ENCODE measurements at places on chromosomes 12 and 14. TPM values are rescaled to one million over a fixed set of nuclear protein-coding genes. Genes with fewer than 3 reads are reported as not detected.

Gene PAX9
- not detected for polyA plus RNA-seq

Gene BIN2
- not detected for polyA plus RNA-seq

Gene DEPDC4
- polyA plus RNA-seq: 1.3 TPM

Gene WIF1
- 0.02 TPM for polyA plus RNA-seq

Gene KRT7
- 3.1 TPM for polyA plus RNA-seq

Gene ANKRD52
- polyA plus RNA-seq: 12.2 TPM

Gene GPD1
- not detected for polyA plus RNA-seq

Gene OTX2
- 0.08 TPM for polyA plus RNA-seq

Gene MYF5
- polyA plus RNA-seq: not detected

DNA sequence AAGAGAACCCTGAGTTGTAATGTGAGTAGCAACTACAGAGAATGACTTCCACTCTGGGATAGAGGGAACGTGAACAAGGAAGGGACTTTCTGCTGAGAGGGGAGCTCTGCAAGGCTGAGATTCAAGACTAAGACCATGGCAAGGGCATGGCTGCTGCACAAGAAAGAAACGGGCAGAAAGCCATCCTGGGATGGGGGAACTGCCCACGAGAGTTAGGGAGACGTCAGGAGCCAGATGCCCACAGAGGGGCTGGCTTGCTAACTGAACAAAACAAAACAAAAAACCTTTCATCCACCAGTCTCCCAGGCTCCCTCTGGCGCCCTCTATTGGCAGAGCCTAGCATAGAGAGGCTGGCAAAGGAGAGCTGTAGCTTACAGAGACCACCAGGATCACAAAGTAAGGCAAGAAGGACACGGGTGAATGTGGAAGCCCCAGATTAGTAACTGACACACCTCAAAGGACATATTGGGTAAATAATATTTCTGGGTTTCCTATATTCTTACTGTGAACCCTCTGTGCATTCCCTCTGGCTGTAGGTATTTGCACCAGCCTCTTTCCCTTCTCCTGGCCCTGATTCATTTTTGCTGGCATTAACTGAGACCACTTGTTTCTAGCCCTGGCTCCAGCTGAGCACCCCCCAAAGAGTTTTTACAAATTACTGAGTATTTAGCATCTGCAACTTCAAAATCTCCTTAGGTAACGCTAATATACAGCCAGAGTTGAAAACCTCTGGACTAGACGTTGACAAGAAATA, 338.3 kb downstream of the EMP1 start:
- peak; percentile 20 for DNase-seq

DNA sequence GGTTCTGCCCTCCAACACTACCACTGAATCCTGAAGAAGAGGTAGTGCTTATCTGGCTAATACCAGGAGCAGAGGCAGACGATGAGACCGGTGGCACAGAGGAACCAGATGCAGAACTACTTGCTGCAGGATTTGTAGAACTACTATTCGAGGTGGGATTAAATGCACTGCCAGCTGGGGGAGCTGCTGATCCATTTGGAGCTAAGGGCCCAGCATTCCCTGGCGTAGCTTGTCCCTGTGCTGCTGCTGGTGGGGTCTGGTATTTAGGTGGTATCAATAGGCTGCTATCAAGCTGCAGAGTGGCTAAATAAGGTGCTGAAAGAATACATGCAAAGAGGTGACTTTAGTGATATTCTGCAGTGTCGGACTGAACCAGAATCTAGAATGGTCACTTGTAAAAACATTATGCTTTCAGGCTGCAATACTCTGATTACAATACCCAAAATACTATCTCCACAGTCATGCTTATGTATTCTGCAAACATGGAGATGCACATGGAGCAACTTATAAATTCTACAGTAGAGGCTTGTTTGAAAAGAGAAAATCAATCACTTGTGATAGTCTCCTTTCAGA, 294.2 kb downstream of the MED13L start:
- no peak for DNase-seq

- DNase-seq: no peak
These were observed 238.9 kb downstream of the EMP1 start for GRCh38 chr12:13435235-13435933.

DNA sequence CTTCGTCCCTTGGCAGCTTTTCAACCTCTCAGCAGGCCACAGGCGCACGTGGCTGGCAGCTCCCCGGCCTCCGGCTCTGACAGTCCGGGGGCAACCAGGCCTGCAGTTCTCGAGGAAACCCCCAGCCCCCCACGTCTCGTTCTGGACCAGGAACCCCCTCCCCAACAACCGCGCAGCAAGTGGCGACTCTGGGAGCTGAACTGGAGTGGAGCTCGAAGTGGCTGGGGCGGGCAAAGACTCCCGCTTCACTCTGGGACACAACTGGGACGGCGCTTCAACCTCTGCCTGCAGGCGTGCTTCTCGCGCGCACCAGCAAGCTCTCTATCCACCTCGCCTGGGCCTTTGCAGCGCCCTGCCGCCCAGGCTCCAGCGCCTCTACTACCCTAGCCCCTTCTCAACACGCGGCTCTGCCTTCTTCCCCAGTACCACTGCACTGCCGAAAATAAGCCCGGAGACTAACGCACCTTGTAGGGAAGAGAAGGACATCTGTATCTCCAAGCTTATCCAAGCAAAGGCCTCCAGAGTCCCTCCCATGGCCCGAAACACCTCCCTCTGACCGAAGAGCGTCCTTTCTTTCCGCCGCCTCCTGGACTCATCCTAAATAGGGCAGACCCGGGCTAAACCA, 2.4 kb upstream of the NKX2-1 start:
- DNase-seq: no peak

GRCh38 chr14:73402579-73402978, 55.8 kb downstream of the NUMB start:
- no peak for DNase-seq

DNA sequence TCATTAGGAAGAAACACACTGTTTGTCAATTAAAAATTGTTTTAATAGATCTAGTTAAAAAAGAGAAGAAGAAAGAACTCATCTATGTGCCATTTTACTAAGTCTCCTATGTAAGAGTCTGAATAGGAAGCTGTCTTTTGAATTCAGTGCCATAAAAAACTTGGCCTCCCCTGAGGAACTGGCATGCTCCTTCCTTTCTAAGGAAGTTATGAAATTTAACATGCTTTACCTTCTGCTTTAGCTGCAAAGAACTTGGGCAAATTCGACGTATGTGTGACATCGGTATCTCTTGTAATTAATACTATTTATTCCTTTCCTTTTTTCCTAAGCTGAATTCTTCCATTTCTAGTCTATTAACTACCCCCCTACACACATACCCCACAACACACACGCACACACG, 12.5 kb downstream of the TM7SF3 start:
- DNase-seq: no peak

- DNase-seq: no peak
These were observed 16.3 kb upstream of the FLVCR2 start for GRCh38 chr14:75562089-75562488.

- DNase-seq: peak; percentile 59
These were observed 61.6 kb upstream of the ZFP36L1 start for GRCh38 chr14:68854421-68854820.

- no peak for DNase-seq
These were observed 13.6 kb downstream of the BCL11B start for GRCh38 chr14:99258341-99258861.

DNA sequence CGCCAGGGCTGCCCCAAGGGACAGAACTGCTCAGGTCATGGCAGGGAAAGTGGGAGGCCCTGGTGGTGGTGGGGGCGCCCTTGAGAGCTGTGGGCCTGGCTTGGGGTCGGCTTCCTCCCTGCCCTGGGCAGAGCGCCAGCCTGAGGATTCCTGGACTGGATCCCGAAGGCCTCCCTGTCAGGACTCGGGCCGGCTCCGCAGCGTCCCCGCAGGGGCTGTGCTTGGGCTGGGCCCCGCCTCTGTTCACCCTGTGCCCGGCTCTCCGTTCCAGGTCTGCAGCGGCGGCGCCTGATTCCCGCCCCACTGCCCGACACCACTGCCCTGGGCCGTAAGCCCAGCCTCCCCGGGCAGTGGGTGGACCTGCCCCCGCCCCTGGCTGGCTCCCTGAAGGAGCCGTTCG, 39.9 kb downstream of the KIF26A start:
- no peak for DNase-seq

DNA sequence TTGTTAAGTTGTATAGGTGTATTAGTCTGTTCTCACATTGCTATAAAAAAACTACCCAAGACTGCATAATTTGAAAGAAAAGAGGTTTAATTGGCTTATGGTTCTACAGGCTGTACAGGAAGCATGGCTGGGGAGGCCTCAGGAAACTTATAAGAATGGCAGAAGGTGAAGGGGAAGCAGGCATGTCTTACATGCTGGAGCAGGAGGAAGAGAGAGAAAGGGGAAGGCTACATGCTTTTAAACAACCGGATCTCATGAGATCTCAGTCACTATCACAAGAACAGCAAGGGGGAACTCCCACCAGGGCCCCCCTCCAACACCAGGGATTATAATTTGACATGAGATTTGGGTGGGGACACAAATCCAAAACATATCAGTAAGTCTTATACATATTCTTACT, 60.5 kb upstream of the OR10AD1 start:
- no peak for DNase-seq

DNA sequence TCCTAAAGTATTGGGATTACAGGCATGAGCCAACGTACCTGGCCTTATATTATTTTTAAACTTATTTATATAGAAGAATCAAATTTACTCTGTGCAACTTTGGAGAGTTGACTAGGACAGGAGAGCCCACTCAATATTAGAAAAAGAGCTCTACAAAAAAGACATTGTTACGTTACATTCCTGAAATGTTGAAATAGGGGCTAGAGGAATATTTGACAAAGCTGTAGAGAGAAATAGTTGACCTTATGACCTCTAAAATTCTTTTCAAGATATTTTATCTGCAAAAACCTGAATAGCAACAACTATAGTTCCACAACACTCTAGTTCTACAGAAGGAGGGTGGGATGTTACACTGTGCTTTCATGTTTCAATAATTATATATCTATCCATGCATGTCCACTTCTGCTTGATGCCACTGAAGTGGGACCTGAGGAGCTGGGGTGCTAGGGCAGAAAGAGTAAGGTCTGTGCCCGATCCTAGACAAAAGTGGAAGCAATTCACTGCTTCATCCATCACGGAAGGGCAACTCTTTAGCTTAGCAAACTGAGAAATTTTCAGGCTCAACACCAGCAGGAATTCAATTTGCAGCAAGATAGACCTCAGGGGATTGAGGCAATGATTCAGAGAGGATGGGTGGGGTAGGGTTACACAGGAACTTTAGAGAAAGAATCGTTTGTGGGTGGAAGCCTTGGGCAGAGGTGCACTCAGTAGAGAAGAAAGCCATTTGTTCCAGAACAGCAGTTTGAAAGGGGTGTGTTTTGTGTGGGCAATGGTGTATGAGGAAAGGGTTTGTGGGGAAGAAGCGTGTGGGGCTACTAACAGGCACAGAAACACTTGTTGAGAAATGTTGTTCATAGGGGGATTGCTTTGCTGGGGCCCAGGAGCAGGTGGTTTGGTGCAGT, 16.0 kb upstream of the RNASE10 start:
- no peak for DNase-seq

DNA sequence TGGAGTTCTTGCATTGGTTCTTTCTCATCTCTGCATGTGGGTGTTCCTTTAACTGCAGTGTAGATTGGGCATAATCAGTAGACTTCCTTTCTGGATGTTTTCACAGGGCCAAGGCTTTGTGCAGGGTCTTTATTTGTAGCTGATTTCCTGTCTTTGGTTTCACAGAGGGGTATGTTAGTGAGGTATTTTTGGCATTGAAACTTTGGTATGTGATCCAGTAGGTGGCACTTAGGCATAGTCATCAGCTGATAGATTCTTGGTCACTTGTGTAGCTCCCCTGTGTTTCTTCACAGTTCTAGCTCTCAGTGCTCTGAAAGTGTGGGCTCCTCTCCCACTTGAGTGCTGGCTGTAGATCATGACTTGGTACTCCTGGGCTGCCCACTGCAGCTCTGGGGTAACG, 52.7 kb upstream of the LMO3 start:
- DNase-seq: no peak

- DNase-seq: no peak
These were observed 77.6 kb downstream of the MOK start for GRCh38 chr14:102227184-102227964.

DNA sequence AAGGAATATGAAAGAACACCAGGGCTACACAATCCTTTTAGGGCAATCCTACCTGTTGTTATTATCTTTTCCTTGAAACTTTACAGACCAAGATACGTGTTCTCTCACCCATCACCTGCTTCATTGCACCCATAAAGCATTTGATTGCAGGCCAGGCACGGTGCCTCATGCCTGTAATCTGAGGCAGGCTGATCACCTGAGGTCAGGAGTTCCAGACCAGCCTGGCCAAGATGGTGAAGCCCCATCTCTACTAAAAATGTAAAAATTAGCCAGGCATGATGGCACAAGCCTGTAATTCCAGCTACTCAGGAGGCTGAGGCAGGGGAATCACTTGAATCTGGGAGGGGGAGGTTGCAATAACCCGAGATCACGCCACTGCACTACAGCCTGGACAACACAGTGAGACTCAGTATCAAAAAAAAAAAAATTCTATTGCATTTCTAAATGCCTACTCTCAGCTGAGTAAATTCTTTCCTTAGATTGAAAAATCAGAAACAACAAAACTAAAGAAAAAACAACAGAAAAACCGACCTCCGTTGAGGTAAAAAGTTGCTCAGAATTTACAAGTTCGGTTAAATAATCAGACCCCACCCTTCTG, 183.7 kb upstream of the TMEM132C start:
- no peak for DNase-seq

GRCh38 chr12:59182658-59183455, 262.6 kb upstream of the LRIG3 start:
- peak; percentile 12 for DNase-seq

DNA sequence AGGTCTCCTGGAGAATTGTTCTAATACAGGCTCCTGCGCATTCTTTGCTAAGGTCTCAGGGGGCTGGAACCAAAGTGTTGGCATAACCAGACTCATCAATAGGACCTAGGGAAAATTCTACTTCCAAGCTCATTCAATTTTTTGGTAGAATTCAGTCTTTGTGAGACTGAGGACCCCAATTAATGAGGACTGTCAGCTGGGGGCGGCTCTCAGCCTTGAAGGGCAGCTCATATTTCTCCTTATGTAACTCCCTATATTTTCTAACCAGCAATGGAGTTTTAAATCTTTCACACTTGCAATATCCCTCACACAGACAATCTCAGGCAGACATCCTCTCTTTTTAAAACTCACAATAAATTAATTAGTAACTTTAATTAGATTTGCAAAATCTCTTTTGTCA, 476.4 kb upstream of the LRFN5 start:
- no peak for DNase-seq

DNA sequence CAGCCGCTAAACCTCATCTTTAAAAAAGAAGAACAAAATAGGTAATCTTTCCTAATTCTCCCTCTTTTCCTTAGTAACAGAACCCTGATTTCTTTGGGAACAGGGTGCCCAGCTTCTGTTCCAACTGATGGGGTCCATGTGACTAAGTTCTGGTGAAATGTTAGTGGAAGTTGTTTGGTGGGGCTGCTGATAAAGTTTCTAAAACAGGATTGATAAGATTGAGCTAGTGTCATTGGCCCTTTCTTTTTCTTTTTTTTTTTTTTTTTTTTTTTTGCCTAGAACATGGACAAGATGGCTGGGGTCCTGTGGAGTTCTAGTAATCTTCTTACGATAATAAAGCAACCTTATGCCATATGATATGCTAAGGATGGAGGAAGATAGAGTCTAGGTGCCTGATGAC, 16.2 kb upstream of the TUBA1B start:
- DNase-seq: no peak

- DNase-seq: no peak
These were observed 2.5 kb upstream of the PLEKHD1 start for GRCh38 chr14:69481815-69482568.

All from fibroblast of lung (primary cell).